Inflammatory macrophage treated with lipopolysaccharide for 4 hours (primary cell): ENCODE measurements at places on chromosomes 3 and 15.

- peak; percentile 71 for DNase-seq
Measured at GRCh38 chr3:15973940-15974339, 176.2 kb upstream of the ANKRD28 start.

GRCh38 chr3:42524751-42525150, 22.3 kb downstream of the VIPR1 start:
- no peak for DNase-seq

- no peak for DNase-seq
Measured at GRCh38 chr3:127674790-127675189, 2.0 kb downstream of the ABTB1 start.

DNA sequence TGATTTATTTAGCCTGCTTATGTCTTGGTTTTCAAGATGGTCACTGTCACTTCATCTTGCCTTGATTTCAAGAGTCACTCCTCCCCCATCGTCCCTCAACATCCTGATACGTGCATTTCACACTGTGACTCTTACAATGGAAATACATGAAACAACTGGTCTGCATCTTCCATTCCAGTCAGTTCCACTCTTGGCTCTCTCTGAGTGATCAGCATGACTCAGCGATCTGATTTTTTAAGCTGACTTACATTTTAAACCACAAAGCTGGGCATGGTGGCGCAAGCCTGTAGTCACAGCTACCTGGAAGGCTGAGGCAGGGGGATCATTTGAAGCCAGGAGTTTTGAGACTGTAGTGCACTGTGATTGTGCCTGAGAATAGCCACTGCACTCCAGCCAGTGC, 271.2 kb upstream of the ROPN1 start:
- peak; percentile 64 for DNase-seq

DNA sequence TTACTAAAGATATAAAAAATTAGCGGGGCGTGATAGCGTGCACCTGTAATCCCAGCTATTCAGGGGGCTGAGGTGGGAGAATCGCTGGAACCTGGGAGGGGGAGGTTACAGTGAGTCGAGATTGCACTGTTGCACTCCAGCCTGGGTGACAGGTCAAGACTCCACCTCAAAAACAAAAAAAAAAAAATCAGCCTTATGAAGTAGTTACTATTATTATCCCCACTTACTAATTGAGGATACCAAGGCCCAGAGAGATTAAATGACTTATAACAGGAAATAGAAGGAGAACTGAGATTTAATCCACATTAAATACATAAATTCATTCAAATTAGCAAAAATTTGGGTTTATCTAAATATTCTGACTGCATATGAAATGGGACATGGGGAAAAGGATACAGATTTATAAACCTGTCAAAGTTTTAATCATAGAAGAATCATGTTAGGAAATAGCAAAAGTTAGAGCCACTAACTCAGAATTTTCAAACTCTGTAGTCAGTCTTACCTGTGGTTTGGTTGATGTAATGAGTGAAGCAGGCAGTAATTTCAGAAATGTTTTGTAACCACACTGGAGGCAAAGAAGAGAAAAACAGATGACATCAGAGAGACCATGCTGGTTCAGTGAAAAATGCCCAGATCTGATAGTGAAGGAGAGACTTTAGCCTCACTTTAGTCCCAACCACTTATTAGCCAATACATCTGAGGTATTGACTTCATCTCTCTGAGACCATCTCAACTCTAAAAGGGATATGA, 25.0 kb upstream of the ACAP2 start:
- DNase-seq: no peak

- peak; percentile 52 for DNase-seq
Measured at GRCh38 chr3:129278966-129279906, 566 bp downstream of the HMCES start.

- DNase-seq: no peak
Measured at GRCh38 chr3:144362126-144362525, 390.5 kb downstream of the DIPK2A start.

DNA sequence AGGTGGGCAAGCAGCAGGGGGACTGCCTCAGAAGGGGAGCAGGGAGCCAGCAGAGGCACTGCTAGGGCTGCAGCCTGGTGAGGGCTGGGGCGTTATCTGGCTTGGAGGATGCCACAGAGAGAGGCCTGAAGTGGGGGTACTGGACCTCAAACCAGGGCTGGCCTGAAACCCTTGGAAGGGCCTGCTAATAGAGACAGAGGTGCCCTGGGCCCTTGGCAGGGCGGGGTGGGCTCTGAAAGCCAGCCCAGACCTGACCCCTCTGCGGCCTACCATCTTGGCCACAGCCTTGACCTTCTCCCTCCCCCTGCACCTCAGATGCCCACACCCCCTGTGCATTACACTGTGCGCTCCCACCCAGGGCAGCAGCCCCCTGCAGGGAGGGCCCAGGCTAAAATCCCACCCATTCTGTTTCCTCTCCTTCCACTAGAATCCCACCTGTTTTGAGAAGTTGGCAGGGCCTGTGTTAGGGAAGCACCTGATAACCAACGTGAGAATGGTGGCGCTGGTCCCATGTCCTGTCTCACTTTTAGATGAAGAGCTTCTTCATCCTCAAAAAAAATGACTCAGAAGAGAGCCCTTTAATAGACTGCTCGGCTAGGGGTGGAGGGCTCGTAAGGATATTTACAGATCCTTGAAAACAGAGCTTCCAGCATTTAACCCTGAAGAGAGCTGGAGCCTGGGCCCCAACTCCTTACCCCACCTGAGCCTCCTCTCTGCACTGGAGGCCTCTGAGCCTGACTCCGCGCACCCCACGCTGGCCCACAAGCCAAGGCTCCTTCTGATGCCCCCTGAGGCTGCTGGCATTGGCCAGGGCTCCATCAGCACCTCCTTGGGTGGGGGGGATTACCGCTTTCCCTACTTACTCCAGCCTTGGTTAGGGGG, 29.8 kb downstream of the LOXL1 start:
- no peak for DNase-seq
